RPMI7951 (cell line): ENCODE measurements at places on chromosomes 3 and 15. TPM values are rescaled to one million over a fixed set of nuclear protein-coding genes. Genes with fewer than 3 reads are reported as not detected.

DNA sequence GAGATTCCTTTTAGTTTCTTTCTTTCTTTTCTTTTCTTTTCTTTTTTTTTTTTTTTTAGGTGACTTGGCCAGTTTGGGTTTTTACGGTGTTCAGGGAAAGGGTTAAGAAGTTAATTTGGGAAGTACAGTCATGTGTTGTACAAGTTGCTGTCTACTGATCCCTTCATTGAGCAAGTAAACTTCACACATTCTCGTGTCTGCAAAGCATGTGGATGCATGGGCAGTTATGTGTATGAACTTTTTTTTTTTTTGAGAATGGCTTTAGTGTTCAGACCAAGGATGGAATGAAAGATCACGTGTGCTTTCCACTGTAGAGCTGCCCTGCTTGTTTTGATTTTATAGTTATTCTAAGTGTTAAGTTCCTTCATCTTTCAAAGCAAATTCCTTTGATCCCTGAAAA is 132.3 kb downstream of the PGPEP1L start:
- DNase-seq = no peak

SLC6A11 gene
- not detected in 2 replicates for total RNA-seq

DNA sequence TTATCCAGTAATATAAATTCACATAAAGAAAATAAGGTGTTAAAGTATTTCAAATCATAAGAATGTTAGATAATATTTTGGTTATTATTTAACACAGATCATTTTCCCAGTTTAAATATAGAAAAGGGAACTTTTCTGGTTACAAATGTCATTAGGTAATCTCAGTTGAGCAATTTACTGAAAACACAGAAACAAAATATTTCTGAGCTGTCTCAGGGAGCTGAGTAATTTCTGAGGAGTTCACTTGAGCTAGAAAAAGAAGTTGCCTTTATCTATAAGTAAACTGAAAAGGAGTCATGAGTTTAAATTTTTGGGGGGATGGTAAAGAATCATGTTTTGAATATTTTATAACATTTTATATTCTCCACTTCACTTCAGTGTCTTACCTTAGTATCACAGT is 855.4 kb upstream of the ARPP21 start:
- DNase-seq = no peak

ATP8B4 gene
- total RNA-seq = 0.29 and 0.36 TPM in 2 replicates

ARHGEF26 gene
- total RNA-seq = 2.2 and 3.3 TPM in 2 replicates

TRPM1 gene
- not detected in 2 replicates for total RNA-seq

DNA sequence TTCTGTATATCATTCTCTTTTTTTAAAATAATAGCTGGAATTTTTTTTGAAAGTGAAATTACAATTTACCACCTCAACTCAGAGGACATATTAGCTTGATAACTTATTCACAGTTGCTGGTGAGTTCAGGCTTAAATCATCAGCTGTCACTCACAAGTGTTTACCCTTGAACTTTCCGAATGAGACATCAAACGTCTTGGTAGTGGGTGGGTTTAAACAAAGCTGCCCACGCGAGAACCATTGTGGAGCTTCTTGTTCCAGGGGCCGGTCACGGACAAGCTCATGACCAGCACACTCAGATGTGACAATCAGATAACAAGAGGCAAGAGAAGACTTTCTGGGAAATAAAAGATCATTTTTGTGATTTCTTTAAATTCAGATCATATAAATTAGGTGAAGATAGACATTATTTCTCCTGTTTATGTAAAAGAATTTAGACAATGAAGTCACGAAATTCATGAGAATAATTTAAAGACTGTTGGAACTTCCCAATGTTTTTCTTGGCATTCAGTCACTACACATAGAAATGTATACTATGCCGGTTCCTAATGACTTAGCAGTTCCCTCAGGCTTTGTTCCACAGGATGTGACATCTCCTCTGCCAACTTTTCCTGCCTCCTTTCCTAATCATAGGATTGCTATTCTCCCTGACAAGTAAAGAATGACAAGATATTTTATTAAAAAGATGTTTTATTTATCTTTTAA is 29.3 kb downstream of the BTD start:
- peak; percentile 93 for DNase-seq

CELF6 gene
- not detected in 2 replicates for total RNA-seq

NANOGP8 gene
- total RNA-seq = not detected in 2 replicates

DNA sequence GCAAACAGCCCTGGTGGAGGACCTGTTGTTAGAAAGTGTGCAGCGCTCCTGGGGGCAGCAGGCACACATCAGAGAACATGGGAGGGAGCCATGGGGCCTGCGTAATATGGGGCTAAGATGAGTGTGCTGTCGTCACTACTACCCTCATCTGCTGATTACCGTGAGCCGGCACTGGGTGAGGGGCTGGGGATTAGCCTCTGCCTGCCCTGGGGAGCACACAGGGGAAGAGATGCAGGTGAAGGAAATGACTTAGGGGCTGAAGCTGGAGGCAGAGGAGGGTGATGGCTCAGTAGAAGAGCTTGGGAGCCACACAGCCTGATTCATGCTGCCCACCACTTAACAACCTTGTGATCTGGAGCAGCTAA is 33.6 kb upstream of the LINGO1 start:
- DNase-seq = no peak

GRCh38 chr15:101018450-101018849 is 99.3 kb downstream of the LRRK1 start:
- DNase-seq = no peak

MNS1 gene
- 9.6 and 9.7 TPM in 2 replicates for total RNA-seq

DNA sequence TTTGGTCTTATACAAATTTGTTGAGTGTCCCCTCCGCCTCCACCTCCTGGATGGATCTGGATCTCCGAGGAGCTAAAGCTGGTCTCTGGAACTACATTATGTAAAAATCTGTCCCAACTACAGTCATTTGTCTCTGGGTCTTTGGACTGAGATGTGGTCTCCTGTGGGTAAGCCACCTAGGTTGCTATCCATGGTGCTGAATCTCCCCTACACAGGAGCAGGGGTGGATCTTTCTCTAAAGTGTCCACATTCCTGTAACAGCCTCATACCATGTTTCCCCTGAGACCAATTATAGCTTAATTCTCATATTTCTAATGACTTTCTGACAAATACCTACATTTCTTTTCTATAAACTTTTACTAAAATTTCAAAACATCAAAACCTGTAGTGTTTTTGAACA is 625.8 kb downstream of the TAFA4 start:
- DNase-seq = peak; percentile 5

- DNase-seq = no peak
Observed at GRCh38 chr3:25687742-25688141, 23.0 kb upstream of the TOP2B start.

- peak; percentile 57 for DNase-seq
Observed at GRCh38 chr3:111373861-111374260, 168.1 kb upstream of the CD96 start.

DNA sequence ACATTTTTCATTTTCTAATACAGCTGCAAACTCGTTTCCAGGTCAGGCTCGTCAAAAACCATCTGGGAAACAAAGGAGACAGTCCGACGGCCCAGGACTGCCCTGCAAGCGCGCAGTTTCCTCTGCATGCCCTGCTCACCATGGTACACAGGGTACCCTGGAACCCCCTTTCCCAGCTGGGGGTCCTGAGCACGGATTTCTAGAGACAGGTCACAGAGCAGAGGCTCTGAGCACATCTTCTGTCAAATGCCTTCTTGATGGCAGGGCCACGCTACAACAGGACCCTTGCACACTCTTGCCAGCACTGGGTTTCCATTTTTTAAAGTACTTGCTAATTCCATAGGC is 8.1 kb downstream of the ZXDC start:
- no peak for DNase-seq

- DNase-seq = peak; percentile 63
Observed at GRCh38 chr3:71087143-71088018, 496.1 kb downstream of the FOXP1 start.

GRCh38 chr15:91208371-91208770 is 108.3 kb downstream of the SV2B start:
- no peak for DNase-seq

USP19 gene
- total RNA-seq = 29.1 and 42.4 TPM in 2 replicates

- DNase-seq = no peak
Observed at GRCh38 chr15:80459380-80459779, 55.2 kb downstream of the ARNT2 start.

DNA sequence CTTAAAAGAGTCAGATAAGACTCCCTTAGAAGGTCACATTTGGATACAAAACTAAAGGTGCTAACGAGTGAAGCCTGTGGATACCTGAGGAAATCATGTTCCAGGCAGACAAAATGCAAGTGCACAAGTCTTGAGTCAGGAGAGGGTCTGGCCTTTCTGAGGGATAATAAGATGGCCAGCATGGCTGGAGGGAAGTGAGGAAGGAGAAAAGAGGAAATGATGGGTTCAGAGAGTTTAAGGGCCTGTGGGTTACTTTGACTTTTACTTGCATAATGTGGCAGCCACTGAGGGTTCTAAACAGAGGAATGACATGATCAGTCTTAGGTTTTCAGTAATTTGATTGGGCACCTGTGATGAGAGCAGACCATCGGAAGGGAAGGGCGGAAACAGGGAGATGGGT is 3.5 kb upstream of the ROPN1B start:
- DNase-seq = no peak

GRCh38 chr3:24496529-24497482 is 2.2 kb upstream of the THRB start:
- peak; percentile 71 for DNase-seq
